Stimulated activated CD4-positive, alpha-beta T cell treated with anti-CD3 and anti-CD28 coated beads, Interleukin-15, amount 100 ng/mL, for 24 hours (primary cell): ENCODE measurements at places on chromosomes 12 and 14.
A peak's percentile ranks its signal among the peaks of the same experiment; 100 is the strongest.

GRCh38 chr12:24562771-24563431 is 386.0 kb downstream of the BCAT1 start:
- DNase-seq = peak; percentile 7

GRCh38 chr12:115362339-115362976 is 678.5 kb upstream of the TBX3 start:
- no peak for DNase-seq

DNA sequence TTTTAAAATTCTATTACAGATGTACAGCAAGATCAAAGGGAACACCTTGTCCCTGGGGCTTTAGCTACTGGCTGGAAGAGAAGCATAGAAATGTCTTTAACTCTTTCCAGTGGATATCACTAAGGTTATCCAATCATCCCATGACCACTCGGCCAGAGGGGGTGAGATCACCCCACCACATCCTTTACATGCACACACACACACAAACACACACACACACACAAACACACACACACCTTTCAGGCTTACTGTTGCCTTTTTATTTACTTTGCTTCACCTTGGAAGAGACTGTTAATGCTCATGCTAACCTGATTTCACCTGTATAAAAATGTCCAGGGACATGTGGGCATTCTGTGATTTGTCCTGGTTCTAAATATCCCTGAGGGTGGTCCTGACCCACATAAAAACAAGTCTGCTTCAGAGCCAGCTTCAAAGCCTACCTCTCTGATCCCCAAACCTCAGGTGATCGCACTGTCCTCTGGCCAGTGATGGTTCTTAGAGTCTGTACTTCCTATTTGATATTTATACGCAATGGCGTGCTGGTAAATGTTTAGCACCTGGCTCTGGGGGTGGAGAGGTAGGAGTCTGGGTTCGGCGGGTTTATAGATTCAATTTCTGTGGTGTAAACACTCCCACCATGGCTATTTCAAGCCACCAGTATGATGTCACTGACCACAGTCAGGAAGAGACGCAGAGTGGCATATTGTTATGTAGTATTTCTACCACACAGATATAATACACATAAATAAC is 166.1 kb upstream of the EEA1 start:
- DNase-seq = no peak

DNA sequence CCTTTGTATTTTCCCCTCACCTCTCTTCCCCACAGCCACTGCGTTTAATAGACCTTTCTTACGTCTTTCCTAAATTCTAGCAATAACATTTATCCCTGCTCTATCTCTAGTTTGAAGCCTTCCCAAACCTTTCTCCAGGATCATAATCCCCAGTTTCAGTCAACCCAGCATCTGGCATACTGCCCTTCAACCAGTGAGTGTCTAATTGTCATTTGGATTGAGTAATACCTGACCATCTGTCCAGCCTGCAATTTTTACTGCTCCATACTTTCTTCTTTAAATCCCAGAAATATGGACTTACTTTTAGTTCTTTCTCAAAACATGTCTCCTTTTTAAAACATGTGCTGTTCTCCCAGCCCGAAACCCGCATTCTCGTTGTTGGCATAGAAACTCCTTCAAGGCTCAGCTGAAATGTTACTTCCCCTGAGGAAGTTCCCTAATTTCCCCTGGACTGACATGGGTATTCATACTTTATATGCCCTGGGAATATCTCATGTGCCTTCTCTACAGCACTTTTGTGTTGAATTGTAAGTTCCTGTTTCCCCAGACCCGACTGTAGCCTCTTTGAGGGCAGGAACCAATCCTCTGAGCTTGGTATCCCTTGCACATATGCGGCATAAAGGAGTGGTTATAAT is 65.1 kb upstream of the ETV6 start:
- DNase-seq = no peak

DNA sequence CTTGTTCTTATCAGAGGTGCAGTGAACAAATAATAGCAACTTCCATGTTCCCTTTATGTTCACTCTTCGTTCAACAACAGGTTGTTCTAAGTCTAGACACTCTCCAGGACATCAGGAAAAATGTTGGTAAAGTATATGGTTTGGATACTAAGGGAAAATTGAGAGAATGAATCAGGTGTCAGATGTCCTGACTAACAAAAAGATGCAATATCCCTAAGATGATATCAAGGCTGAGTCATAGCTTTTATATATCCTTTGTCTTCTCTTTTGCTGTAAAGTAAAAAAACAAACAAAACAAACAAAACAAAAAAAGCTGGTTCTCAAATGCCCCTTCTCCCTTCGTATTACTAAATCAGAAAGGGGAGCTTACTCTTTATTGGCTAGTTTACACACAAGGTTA is 11.1 kb downstream of the GLIPR1L1 start:
- DNase-seq = no peak

- DNase-seq = peak; percentile 18
Measured at GRCh38 chr14:60637479-60638315, 11.6 kb downstream of the SIX1 start.

- peak; percentile 28 for DNase-seq
Measured at GRCh38 chr12:124744659-124745464, 118.8 kb downstream of the SCARB1 start.

DNA sequence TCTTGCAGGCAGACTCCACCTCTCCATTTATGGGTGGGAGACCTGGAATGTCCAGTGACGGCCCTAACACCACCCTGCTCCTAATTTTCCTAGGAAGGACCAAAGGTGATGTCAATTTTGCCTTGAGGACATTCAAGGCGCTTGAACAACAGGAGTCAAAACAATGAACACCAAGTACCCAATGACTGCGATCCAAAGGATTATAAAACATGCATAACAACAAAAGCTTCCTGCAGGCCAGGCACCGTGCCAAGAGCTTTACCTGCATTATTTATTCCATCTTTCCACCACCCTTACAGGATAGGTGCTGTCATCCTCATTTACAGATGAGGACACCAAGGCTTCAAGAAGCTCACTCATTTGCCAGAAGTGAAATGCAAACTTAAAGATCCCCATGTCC is 15.2 kb upstream of the FOXN3 start:
- no peak for DNase-seq

DNA sequence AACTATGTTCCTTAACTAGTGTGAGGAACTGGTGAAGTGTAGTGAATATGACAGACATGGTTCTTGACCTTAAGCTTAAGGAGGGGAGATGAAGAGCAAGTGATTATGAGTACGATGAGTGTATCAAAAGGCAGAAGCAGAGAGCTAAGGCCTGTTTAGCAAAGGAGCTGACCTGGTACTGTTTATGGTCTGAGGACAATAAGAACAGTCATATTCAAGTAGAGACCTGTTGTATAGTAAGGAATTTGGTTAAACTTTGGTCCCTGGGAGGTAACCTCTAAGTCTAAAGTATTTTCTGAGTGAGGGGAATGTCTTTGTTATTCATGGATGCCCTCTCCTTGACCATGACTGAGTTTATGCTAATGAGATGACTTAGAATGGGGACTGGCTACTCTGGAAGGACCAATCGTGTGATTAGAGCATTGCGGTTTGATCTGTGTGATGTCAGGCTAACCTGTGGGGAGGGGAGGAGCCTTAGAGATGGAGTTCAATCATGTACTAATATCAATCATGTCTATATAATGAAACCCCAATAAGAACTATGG is 389.3 kb downstream of the BMP4 start:
- DNase-seq = no peak

GRCh38 chr12:105256011-105256410 is 20.0 kb upstream of the APPL2 start:
- DNase-seq = no peak

- DNase-seq = peak; percentile 22
Measured at GRCh38 chr14:90193925-90194324, 62.4 kb upstream of the PSMC1 start.

DNA sequence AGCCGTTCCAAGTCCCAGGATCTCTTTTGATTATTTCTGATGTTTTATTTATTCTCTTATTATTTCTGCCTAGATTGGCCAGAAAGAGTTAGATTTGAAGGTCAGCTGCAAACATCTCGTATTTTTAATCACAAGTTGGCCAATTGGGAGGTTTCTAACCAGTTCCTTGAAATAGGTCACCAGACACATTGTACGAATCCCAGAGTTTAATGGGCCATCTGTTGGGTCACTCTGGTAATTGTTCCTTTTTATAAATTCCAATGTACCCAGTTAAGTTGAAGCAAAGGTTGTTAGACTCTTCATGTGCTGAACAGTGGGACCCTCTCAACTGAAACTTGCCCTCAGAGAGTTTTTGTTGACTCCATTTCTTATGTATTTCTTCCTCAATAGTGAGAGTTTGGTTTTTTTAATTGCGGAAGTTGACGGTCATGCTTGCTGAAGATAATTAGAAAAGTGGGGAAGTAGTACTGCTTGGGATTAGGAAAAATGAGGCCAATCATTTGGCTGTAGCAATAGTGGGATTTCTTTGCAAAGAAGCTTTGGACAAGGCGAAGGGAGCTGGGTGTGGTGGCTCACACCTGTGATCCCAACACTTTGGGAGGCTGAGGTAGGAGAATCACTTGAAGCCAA is 382.7 kb upstream of the RGS6 start:
- no peak for DNase-seq

GRCh38 chr12:114767084-114767760 is 83.2 kb upstream of the TBX3 start:
- no peak for DNase-seq

GRCh38 chr12:116919706-116920485 is 9.1 kb downstream of the FBXW8 start:
- no peak for DNase-seq

DNA sequence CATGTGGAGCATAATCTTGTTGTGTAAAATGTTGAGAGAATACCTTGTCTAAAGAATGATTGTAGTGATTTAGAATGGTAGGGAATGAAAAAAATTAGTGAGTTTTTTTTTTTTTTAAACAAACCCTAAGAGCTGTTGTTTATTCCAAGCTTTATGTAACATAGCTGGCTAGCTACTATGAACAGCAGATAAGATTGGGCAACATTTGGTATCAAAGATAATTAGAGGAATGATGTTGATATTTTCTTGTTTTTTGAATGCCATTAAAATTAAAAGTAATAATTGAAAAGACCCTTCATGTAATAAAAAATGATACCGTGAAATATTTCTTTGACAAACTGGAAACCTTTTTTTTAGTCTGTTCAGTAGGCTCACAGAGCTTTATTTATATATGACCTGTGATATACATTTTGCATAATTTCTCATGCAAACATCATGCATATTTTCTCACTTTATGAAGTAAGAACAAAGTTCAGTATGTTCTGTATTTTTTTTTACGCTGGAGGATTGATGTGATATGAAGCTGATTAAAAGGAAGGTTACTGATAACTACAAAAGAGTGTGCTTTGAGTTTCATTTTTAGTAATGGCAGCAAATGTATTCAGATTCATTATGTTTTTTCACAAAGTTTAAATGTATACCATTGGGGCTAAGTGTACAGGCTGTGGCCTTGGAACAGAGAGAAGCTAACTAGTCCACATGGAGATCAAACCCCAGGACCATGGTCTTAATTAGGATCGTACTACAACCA is 8.1 kb downstream of the CPSF6 start:
- no peak for DNase-seq
